ENCODE measurements at places on chromosomes 12 and 14.

GRCh38 chr12:71958993-71959578, 20.4 kb downstream of the TPH2 start:
- no peak for DNase-seq

DNA sequence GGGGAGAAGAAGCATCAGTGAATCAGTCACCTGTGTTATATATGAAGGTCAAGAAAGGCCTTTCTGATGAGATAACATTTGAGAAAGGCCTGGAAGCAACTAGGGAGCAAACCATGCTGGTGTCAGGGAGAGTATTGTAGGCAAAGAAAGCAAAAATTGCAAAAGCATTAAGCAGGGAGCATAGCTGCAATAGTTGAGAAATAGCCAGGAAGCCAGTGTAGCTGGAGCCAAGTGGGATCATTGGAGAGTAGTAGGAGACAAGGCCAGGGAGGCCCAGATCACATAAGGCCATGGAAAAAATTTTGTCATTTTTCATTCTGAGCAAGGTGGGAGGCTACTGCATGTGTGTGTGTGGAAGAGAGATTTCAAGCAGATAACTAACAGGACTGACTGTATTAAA, 18.8 kb upstream of the MAGOHB start:
- DNase-seq: no peak

- peak; percentile 97 for DNase-seq
These were observed 17.7 kb downstream of the RIN3 start for GRCh38 chr14:92531106-92531873.

DNA sequence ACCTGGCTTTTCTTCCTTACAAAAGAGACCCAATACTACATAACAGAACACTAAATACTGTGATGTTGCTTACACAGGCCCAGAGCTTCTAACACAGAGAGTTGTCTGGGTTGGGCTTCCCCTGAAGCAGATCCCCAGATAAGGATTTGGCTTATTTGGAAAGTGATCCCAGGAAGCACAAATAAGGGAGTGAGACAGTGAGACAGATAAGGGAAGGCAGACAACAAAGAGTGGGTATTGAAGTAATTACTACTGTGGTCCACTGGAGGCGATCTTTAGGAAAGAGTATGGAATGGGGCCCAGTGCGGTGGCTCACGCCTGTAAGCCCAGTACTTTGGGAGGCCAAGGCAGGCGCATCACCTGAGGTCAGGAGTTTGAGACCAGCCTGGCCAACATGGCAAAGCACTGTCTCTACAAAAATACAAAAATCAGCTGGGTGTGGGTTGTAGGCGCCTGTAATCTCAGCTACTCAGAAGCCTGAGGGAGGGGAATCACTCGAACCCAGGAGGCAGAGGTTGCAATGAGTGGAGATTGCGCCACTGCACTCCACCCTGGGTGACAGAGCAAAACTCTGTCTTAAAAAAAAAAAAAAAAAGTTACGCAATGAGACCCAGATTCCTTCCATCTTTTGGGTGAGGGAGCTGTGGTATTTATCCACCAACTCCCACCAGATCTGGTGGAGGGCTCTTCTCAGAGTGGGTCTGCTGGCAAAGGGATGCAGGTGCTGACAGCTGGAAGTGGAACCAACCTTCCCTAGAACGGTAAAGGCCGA, 10.2 kb upstream of the C12orf43 start:
- no peak for DNase-seq

GRCh38 chr12:123607756-123608155, 5.9 kb downstream of the DDX55 start:
- no peak for DNase-seq

DNA sequence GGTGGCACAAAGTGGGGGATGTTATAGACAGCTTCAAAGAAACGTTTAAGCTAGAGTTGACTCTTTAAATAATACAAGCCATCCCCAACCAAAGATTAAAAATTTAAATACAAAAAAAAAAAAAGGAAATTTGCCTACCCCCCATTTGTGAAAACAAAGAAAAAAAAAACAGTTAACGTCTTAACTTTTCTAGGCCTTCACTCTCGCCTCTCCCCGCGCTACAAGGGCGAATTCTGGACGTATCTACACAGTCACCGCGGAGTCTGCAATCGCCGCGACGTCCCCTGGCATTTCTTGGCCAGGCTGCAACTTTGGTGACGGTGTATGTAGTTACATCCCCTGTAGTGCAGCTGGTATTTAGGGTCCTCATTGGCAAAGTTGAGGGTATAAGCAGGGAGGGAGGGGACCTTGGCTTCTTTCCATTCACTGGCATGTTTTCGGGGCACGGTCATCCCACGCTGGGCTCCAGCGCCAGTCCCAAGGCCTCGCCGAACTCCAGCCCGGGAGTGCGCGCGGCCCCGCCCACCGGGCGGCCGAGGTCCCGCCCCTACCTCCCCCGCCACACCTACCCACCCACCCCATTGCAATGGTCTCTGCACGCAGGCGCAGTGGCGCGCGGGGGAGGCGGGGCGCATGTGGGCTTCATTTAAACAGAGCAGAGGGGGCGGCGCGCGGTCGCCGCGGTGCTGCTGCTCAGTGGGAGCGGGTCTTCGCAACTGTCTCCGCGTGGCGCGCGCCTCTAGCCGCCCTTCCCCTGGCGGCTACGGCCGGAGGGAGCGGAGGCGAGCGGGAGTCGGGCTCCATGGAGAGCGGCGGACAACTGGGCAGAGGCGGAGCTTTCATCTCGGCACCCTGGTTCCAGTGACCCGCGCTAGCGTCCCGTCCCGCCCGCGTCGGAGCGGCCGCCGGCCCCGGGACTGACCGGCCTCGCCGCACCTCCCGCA, at the start of gene NUDT4:
TSS of gene NUDT4 (plus strand) at position 674 of the 944 bp plus-strand sequence. CDS start 398 bp downstream, outside the sequence.
- DNase-seq: peak; percentile 91

GRCh38 chr14:95522556-95522955, 6.1 kb upstream of the SYNE3 start:
- no peak for DNase-seq

All from Jurkat, Clone E6-1 (cell line).